CD8-positive, alpha-beta memory T cell (primary cell): ENCODE measurements at places on chromosomes 3 and 15.

DNA sequence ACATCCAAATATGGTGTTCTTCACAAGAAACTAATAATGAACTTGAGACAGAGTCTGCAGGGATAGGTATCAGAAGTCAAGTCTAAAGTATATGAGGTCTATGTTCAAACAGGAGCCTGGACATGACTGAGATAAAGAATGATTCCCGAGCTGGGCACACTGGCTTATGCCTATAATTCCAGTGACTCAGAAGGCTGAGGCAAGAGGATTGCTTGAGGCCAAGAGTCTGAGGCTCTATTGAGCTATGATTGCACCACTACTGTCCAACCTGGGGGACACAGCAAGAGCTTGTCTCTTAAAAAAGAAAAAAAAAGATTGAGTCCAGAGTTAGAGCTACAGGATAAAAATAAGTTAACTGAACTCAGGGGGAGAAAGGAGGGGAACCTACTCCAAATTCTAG lies 246.5 kb downstream of the LRRN1 start:
- no peak for DNase-seq

GRCh38 chr3:95721938-95722337 lies 1092.5 kb upstream of the EPHA6 start:
- no peak for DNase-seq

- no peak for DNase-seq
Measured at GRCh38 chr3:159645874-159646273, 342.8 kb upstream of the IL12A start.

DNA sequence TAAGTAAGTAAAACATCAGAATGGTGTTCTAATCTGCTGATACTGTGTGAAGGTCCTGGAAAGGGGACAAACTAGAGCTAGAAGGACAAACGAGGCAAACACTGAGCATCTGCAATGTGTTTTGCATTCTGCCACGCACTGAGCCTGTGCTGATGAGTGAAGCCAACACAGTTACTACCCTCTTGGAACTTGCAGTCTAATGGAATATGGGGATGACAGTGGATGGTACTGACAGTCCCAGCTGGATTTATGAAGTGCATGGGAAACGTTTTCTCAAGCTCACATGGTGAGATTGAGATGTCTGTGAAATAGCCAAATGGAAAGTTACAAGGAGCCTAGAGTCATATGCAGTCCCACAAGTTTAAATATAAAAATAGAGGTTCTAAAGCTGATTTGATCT lies 86.6 kb downstream of the FOXB1 start:
- DNase-seq = no peak

DNA sequence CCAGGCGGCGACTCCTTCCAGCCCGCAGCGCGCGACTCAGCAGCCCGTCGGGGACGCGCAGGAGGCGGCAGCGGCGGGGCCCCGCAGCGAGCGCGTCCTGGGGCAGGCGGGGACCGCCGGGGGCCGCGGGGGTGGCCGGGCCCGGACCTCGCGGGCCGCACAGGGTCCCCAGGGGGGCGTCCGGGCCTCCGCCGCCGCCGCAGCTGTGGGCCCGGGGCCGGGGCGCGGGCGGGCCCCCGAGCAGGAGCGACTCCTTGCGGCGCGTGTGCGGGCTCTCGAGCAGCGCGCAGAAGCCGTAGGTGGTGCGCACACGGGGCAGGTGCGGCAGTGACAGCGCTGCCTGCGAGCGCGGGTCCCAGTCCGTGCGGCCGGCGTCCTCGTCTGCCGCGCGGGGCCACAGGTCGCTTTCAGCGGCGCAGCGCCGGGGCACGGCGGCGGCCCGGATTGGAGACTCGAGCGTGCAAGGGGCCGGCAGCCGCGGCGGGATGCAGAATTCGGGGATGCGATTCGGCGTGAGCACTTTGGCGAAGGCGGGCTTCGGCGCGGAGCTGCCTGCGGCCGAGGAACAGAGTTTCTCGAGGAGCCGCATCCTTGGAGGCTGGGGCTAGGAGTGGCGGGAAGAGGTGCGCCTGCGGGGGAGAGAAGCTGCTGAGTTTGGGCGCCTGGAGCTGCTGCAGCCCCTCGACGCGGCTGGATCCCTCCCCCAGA lies 535 bp downstream of the C2CD4B start:
- no peak for DNase-seq

- DNase-seq = no peak
Measured at GRCh38 chr3:114033721-114034120, 22.6 kb downstream of the CCDC191 start.

DNA sequence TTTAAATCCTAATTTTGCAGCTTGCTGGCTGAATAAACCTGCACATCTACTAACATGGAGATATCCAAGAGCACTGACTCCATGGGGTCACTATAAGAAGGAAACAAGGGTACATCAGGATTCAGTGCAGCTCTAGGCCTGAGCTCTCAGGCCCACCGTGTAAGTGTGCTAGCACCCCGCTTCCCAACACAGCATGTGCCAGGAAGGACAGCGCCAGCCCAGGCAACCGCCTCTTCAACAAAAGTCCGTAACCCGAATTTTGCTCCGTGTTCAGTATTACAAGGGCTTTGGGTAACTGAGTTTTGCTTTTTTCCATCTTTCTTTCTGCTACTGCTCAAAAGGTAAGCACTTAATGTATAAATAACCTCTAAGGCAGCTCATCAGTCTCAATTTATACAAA lies 89.8 kb downstream of the LRIG1 start:
- DNase-seq = no peak
